ENCODE measurements at places on chromosomes 4 and X.

DNA sequence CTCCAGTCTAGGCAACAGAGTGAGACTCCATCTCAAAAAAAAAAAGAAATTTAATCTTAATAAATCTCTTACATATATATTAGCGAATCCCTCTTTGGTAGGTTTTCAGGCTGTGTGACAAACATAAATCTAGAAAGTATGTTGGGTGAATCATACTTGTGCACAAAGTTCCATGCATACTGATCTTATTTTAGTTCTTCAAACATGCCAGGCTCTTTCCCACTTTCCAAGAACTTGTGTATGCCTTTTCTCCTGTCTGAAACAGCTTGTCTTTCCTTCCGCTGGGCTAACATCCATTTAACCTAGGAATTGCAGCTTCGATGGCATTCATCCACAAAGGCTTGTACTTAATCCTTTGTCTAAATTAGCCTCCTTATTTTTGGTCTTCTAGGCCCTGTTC lies 156.6 kb upstream of the CASK start:
- DNase-seq = no peak

GRCh38 chr4:1502976-1503375 lies 96.7 kb upstream of the NKX1-1 start:
- DNase-seq = no peak

GRCh38 chr4:181503687-181504390 lies 739.4 kb upstream of the TENM3 start:
- DNase-seq = no peak

DNA sequence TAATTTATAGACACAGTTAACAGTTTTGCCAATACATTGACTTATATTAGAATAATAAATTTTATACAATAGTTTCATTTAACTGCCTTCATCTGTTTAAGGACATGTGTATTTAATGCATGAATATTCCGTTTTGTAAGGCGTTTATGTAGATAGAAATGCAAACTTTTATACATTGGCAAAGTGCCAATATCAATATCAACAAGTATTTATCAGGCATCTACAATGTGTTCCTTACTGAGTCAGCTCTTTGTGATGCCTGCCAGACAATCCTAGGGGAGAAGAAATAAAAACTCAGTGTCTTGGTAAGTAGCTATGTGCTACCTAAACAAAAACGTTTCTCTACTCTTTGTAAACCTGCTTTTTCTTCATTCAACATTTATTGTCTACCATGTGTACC lies 1142.2 kb downstream of the C4orf33 start:
- no peak for DNase-seq

DNA sequence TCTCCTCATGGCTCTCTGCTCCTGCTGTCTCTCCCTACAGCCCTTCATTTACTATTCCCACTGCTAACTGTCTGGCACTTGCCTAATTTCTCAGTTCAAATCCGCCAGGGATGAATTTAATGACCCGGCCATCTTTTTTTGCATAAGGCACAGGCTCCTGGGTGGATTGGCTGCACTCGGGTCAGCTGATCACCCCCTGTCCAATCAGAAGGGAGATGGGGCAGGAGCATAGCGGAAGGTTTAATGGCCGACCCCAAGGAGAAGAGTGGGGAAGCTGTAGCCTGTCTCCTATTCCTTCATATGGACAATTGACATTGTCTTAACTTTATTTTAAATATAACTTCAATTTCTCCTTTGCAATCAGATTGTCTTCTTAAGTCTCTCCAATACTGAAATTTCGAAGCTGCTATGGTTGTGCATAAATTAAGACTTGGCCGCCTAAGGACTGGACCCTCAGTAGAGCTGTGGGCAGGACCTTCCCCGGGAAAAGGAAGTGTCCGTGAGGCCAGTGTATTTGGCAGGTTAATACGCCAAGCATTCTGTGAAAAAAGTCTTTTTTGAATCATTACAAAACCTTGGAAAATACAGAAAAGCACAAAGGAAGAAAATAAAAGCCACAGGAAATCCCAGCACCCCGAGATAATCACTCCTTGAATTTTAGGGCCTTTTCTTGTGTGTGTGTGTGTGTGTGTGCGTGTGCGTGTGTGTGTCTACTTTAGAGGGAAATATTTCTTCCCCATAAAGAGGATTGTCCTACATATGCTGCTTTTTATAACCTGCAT lies 55.5 kb downstream of the SMIM20 start:
- DNase-seq = no peak

DNA sequence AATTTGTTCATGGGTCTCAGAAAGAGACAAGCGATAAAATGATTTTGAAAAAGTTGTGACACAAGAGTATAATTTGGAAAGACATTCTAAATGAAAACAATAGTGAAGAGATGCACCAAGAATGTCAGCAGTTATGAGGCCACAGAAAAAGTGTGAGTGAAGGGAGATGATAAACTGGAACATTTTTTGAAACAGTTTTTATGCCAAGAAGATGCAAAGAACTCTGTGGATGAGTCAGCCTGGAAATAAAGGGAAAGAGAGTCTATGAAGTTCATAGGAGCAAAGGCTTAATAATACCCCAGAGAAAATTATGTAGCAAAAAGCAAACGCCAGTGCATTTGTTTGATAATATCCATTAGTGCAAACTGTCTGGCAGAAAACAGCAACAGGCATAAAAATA lies 188.4 kb upstream of the TBC1D9 start:
- no peak for DNase-seq

GRCh38 chrX:118348186-118348810 lies 2.4 kb downstream of the WDR44 start:
- DNase-seq = no peak

DNA sequence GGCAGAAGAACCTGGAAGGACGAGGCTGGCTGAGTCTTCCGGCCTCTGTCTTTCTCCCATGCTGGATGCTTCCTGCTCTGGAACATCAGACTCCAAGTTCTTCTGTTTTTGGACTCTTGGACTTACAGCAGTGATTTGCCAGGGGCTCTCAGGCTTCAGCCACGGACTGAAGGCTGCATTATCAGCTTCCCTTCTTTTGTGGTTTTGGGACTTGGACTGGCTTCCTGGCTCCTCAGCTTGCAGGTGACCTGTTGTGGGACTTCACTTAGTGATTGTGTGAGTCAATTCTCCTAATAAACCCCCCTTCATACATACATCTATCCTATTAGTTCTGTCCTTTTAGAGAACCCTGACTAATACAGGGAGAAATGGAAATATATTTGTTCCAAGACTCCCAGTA lies 265.8 kb downstream of the PCDH18 start:
- DNase-seq = no peak

GRCh38 chrX:10350981-10351380 lies 194.2 kb downstream of the CLCN4 start:
- no peak for DNase-seq

GRCh38 chrX:48784726-48785125 lies 1.7 kb upstream of the GATA1 start:
- no peak for DNase-seq

GRCh38 chr4:8188743-8189550 lies 10.1 kb upstream of the SH3TC1 start:
- no peak for DNase-seq

- no peak for DNase-seq
These were observed 93.1 kb downstream of the PDLIM5 start for GRCh38 chr4:94544811-94545210.

DNA sequence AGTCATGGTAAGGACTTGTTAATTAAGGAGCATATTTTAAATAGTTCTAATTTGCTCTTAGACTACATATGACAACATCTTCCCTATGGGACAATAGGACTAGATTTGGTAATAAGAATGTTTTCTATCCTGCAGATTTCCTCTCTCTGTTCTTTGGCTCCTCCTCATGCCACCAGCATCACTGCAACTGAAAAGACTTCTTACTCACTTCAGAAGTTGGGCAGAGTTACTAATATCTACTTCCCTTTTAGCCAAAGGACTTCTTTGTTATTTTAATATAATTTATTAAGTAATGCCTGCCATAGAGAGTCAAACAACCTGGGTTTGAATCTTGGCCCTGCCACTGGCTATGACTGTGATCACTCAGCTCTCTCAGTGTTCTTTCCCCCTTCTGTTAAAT lies 16.4 kb downstream of the MMAA start:
- no peak for DNase-seq

DNA sequence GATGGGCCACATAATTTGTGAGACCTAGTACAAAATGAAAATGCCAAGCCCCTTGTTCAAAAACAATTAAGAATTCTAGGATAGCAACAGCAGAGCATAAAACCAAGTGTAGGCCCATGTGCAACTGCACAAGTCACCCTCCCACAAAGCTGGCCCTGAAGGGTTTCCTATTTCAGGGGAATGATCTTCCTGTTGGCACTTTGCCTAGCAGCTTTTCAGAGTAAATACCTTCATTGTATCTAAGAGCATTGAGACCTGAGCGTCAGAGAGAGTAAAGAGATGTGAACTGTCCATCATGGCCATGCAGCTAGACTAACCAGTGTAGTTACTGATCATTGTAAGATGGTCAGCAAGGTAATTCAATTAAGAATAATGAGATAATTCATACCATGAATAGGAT lies 113.6 kb downstream of the CNKSR2 start:
- DNase-seq = no peak

DNA sequence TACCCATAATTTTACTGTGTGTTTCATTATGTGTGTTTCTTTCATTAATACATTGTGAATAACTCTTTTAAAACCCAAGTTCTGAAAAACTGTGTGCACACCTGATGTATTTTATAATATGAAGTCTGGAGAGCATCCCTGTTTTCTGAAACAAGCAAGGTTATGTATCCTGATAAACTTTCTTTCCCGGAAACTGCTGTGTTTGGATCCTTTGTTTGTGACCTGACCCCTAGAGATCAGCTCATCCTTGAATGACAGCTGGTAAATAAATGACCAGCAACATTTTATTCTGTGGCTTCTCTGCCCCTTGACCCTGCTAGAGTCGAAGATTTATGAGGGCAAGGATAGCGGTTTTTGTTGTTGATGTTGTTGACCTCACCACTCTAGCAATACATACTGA lies 535.6 kb upstream of the ZFP42 start:
- no peak for DNase-seq

GRCh38 chr4:110898290-110898689 lies 275.4 kb upstream of the PITX2 start:
- DNase-seq = no peak

GRCh38 chr4:174563399-174563798 lies 41.1 kb upstream of the HPGD start:
- DNase-seq = no peak

GRCh38 chrX:47296766-47297365 lies 64.1 kb downstream of the USP11 start:
- DNase-seq = no peak

GRCh38 chr4:112213856-112214255 lies 17.7 kb upstream of the AP1AR start:
- DNase-seq = no peak

DNA sequence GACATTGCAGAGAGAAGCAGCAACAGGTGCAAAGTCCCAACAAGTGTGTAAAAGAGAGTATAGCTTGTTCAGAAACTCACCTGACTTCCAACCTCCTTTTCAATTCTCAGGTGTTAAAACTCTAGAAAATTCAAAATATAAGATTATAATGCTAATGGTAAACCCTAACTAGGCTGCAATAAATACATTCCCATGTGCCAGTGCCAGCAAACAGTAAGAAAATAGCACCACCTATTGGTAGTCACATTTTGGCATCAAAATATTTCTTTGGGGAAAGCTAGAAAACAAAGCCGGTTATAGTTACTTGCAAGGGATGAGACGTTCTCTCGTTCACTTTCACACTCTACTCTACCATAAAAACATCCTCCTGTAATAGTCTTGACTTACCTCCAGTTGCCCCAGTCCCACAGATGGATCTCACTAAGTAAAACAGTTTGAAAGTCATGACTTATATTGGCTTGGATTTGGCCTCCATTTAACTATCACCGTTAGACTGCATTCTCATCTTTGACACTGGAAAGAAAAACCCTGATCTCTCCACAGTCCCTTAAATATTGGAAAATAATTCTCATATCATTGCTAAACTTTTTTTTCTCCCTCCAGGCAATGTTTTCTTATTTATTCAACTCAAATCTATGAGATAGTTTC lies 9.6 kb downstream of the BMP3 start:
- DNase-seq = no peak

- DNase-seq = no peak
These were observed 857.9 kb upstream of the HTR2C start for GRCh38 chrX:113726009-113726408.

- DNase-seq = no peak
These were observed 55.5 kb downstream of the LEF1 start for GRCh38 chr4:108113229-108113628.

GRCh38 chr4:126558596-126558995 lies 1074.2 kb upstream of the INTU start:
- no peak for DNase-seq

DNA sequence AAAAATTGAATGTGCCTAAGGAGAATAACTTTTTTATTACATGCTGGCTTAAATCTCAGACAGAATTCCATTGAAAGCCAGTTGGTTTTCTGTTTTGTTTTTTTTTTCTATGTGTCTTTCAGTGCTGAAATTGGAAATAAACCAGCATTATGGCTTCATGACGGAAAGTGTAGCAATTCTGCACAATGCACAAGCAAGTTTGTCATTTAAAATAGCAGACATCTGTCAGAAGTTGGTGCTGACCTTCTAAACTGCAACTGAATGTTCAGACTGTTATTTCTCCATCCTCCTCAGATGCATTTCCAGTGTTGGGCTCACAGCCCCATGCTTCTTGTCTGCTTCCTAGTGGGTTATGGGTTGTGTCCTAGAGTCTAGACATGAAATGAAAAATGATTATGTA lies 107.2 kb upstream of the LIMCH1 start:
- DNase-seq = no peak

GRCh38 chr4:144356941-144357381 lies 216.4 kb upstream of the GYPA start:
- no peak for DNase-seq

GRCh38 chr4:153651587-153651986 lies 32.5 kb upstream of the TLR2 start:
- no peak for DNase-seq

DNA sequence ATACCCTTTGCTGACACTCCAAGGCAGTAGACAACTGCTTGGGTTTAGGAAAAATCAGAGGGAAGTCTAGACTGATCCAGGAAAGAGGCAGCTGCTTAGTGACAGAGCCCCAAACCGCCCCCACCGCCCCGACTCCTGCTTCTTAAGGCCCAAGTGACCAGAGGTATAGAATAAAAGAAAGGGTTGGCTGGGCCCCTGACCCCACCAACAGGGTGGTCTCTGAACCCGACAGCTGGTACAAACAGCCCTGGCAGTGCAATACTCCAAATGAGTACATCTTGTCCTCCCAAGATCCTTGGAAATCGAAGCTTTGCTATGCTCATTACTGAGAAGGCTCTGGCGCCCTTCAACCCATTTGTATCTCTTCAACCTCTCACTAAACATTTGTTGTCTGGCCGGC lies 78.1 kb upstream of the PLAC1 start:
- no peak for DNase-seq

- DNase-seq = no peak
These were observed 45.8 kb upstream of the GIMD1 start for GRCh38 chr4:106414366-106414765.

GRCh38 chrX:149717803-149718202 lies 5.9 kb downstream of the MAGEA11 start:
- no peak for DNase-seq

Measured in cerebellar nuclear complex (tissue), 1 donor.